ENCODE measurements at places on chromosomes 6 and 20. TPM values are rescaled to one million over a fixed set of nuclear protein-coding genes. Genes with fewer than 3 reads are reported as not detected.

GRCh38 chr6:15109338-15110090 lies 136.4 kb upstream of the JARID2 start:
- DNase-seq, result no peak

KIF13A gene
- 1.1 TPM for polyA plus RNA-seq

ZNF831 gene
- polyA plus RNA-seq, result 0.59 TPM

SIGLEC1 gene
- not detected for polyA plus RNA-seq

DNA sequence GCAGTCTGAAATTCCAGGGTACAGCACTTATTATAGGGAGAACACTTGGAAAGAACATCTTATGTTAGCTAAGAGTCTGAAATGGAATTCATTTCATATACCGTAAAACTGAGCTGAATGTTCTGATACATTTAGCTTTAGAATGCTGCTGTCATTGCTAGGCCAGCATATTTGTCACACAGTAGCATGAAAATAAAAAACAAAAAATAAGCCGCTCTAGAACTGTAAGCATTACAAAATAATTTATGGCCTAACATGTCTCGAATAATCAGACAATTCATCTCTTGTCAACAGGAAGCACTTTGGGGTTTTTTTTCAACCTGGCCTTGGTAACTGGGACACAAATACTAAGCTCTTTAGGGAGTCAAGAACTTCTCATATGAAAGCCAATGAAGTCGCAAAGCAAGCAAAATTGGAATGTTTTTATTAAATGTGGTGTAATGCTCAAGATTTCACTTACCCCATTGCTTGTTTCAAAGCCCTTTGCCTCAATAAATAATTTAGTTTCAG lies 115.7 kb downstream of the PHACTR1 start:
- DNase-seq, result no peak
